Type B pancreatic cell (in vitro differentiated cells): ENCODE measurements at places on chromosomes 6 and 20.

DNA sequence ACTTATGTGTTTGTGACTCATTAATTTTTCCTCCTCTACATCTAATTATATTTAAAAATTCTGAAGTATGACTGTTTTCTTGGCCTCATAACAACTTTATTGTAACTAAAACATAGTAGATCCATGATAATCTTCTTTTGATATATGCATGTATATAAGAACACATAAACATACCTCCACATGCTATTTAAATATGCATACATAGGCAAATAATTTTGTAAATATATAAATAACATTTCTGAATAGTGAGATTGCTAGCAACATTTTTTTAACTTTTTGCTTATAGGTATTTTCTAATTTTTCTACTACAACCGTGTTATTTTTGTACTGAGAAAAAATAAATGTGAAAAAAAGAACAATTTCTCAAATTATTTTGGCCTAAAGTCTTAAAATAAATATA, 627.6 kb downstream of the HTR1B start:
- DNase-seq, result no peak

DNA sequence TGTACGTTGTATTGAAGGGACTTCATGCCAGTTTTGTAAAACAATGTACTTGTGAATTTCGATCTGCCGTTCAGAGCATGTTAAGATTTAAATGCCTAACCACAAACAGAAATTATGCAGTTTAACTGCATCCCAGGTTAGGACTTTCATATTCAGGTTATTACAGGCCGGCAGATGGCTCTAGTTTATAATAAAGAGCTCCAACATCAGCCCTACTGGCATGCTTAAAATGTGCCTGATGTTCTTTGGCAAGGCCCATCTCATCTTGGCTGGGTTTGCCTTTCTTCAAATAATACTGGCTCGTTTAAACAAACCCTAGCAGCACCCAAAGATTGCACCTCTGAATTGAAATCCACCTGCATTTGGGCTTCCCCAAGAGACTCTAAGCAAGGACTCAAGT, 169.3 kb upstream of the RIN2 start:
- no peak for DNase-seq

DNA sequence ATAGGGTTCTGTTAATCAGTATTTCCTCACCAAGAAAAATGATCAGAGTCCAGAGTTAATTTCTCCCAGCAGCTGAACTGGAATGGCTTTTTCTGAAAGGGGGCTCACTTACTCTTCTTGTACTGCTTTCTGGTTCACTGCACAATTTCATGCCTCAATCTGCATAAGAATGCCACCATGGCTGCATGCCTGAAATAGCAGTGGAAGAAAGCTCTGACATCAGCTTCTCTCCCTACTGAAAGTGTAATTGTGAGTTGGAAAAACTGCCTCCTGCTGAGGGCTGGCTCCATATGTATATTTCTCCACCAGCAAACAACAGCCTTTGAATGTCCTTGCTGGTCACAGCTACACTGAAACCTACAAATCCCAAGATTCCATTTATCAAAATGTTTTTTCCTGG, 1027.2 kb upstream of the GJE1 start:
- DNase-seq, result no peak

GRCh38 chr6:100491952-100492670, 27.4 kb upstream of the SIM1 start:
- no peak for DNase-seq

DNA sequence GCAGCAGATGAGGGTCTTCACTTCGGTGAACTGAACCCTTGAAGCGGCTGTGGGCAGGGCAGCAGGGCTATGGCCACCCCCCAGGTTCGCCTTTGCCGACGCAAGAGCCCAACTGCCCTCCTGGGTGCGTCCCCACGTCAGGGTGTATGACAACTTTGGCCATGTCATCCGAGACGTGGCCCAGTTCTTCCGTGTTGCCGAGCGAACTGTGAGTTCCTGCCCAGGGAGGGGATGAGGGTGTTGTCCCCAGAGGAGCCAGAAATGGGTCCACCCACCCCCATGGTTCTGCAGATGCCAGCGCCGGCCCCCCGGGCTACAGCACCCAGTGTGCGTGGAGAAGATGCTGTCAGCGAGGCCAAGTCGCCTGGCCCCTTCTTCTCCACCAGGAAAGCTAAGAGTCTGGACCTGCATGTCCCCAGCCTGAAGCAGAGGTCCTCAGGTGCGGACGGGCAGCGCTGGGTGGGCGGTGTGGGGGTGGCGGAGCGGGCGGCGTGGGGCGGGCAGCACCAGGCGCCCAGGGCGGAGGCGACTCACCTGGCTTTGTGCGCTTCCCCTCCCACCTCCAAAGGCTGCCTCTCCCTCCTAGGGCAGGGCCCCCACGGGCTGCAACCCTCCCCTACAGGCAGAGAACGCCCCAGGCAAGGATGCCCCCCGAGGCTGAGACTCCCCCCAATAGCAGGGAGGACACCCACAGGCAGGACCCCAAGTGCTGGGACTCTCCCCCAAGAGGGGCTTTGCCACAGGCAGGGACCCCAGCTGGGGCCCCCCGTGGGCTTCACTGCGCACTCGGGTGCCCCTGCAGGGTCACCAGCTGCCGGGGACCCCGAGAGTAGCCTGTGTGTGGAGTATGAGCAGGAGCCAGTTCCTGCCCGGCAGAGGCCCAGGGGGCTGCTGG, 6.2 kb upstream of the TNFRSF6B start:
- no peak for DNase-seq

DNA sequence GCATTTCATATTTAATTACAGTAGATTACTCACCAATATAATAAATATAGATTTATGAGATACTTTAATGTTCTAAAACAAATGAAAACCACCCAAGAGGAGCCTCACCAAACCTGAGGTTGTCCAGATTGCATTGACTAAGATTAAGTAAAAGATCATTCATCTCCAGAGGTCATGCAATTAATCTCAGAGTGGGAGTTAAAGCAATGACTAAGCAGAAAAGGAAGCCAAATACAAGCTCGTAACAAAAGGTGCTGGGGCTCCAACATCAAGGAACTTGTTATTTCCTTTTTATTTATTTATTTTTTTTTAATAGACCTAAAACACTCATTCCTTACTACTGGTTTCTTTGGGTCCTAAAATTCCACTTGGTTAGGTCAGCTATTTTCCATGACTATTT, 57.7 kb downstream of the RSPO3 start:
- DNase-seq, result no peak

GRCh38 chr20:5432030-5432429, 115.3 kb upstream of the PROKR2 start:
- DNase-seq, result no peak

DNA sequence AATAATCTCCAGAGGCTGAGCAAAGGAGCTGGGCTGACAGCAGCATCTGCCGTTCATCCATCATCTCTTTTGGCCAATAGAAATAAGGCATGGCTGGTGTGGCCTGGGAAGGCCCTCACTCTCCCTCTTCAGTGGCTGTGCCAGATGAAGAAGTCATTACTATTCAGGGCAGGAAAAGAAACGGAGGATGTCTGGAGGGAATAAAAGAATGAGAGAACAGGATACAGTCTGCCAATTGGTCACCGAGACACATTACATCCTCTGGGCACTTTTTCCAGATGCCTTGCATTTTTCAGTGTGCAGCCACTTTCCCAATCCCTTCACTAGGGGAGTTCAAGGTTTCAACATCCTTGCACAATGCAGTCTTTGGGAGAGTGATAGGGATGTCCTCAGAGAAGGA, 32.2 kb upstream of the VGLL2 start:
- no peak for DNase-seq

DNA sequence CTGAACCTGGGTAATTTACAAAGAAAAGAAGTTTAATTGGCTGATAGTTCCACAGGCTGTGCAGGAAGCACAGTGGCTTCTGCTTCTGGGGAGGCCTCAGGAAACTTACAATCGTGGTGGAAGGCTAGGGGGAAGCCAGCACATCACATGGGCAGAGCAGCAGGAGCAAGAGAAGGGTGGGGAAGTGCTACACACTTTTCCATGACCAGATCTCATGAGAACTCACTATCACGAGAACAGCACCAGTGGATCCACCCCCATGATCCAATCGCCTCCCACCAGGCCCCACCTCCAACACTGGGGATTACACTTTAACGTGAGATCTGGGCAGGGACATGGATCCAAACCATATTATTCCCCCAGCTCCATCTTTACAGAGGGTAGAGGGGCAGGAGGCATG, 166.4 kb downstream of the NFATC2 start:
- DNase-seq, result no peak

DNA sequence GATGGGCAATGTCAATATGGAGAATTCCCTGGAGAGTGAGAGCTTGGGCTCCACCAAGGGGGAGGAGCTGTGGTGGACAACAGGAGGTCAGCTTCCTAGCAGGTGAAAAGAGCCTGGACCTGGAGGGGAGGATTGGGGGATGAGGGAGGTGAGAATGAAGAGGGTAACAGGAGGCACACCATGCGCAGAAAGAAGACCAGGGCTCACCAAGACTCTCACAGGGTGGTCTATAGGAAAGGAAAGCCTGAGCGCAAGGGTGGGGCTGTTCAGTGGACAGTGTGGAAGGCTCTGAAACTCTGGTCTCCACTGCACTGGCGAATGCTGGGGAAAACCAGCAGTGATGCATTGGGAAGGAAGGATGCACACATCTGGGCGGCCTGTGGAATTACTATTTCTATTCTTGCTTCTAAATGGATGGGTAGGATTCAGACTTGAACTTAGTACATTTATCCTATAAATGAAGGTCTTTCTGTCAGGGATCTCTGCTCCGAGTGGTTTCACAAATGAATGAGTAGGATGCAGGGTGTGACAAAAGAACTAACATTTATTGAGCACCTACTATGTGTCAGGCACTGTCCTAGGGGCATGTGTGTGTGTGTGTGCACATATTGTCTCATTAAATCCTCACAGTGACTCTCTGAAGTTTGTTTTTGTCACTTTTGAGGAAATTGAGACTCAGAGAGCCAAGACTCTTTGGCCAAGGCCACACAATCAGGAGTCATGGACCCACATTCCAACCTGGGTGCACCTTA, 152.7 kb downstream of the CD83 start:
- DNase-seq, result no peak

- no peak for DNase-seq
These were observed 117.6 kb downstream of the TRDN start for GRCh38 chr6:123519189-123519505.

DNA sequence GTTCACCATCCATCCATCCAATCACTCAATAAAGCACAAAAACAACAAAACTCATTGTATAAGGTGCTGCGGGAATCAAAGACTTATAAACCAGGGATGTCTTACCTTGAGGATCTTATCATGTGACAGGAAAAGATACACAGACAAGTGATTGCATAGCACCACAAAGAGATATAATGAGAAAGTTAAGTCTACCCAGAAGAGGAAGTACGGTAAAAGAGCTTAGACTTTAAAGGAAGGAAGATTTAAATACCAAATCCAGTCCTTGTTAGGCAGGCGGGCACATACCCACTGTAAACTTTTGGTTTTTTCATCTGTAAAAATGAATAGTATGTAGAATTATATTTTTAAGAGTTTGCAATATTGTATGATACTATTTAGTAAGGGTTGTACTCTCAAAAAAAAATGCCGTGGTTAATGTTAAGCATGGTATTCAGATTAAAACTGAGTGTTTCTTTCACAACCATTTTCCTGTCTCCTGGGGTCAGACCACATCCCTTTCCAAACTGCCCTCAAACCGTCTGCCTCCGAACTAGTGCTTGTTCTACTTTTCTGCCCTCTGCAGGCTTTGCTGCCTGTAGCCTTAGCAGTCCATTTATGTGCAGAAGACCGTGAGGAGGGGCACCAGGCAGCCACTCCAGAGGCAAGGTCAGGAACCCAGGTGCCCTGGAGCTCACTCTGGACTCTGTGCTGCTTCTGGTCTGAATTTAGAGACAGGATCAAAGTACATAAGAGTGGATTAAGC, 179.5 kb upstream of the SYNDIG1 start:
- no peak for DNase-seq

DNA sequence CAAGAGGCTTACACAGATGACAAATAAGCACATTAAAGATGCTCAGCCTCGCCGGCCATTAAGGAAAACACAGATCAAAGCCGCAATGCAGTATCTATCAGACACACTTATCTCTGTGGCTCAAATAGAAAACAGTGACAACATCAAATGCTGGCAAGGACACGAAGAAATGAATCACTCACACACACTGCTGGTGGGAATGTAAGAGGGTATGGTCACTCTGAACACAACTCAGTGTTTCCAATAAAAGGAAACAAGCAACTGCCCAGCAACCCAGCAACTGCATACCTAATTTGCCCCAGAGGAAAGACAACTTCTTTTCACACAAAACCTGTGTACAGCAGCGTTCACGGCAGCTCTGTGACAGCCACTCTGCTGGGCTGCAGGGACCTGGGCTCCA, 155.8 kb downstream of the WDR27 start:
- DNase-seq, result no peak
